ENCODE measurements at places on chromosomes 6 and 20.

GRCh38 chr20:57259938-57260921 lies 6.2 kb downstream of the BMP7 start:
- no peak for DNase-seq

DNA sequence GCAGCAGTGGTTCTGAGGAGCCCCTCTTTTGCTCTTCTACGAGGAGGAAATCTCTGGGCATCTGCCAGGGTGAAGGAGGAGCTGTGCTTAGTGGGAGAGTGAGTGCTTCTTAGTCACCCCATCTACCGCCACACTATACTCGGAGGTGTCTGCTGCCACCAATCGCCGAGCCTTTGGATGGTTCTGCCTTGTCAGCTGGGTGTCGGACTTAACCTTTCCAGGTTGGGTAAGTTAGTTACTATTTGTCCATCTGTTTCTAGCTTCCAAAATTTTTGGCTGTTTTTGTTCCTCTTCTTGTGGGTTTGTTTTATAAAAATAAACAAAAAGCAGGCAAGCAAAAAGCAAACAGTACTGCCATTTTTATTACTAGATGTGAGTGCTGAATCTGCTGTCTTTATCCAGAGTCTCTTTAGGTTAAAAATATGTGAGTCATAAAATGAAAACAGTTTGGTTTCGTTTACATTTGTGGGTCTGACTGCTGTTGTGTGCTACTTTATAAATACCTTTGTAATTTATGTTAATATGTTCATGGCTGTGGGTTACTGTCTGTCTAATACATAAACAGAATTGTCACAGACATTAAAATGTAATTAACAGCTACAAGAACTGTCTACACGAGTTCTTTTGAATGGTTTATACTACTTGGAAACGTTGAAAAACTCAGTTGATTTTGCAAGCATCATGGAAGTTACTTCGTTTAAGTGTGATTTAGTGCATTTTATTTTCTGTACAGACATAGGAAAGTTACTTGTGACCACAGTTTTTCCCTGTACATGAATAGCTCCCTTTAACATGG lies 89.2 kb downstream of the ARID1B start:
- peak; percentile 67 for DNase-seq

DNA sequence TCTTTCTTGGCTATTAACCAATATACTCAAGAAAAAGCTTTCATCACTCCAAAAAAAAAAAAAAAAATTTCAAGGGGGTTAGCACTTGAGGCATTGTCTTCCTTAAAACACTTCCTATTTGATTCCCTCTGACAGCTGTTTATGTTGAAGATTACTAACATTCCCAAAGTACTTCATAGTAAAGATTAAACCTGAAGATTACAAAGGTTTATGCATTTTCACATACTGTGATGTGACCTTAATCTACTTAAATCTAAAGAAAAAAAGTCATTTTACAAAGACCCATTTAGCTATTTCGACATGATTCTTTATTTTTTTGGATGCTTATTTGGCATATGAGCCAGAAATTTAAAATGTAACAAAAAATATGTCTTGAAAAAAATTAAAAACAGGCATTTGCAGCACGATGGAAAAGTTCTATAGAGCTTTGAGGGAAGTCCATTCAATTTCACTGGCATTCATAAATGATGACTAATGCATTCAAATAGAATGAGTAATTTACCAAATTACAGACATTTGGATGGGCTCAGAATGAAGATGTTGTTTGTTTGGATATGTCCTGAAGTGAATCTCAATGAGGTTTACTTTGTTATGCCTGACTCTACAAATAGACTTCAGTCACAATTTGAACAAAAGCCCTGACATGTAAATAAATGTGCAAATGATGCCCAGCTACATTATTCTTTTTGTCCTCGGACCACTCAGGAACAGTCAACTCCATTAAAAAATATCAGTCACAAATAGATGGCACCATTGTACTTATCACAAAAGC lies 674.6 kb upstream of the MARCKS start:
- DNase-seq: no peak

- no peak for DNase-seq
These were observed 439.3 kb downstream of the TFAP2B start for GRCh38 chr6:51257938-51258337.

DNA sequence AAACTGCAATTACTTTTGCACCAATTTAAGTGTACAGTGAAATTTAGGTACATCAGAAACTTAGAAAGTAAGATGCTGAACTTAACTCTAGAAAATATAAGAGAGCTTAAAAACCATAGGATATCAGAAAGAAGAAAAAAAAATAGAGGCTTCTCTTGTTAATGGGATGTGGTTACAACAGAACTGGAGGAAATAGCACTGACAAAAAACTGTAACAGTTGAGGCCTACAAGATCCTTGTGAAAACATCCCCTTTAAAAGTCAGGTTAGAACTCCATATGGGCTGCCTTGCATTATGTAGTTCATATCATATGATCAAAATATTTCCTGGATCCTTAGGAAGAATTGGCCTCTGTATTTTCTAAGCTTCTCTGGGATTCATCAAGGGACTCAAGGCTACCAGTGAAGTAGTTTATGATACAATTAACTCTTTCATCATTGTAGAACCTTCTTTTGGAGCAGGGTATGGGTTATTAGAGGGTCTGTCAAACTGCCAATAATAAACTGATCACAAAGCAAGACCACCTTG lies 24.8 kb downstream of the MTCL3 start:
- DNase-seq: no peak

GRCh38 chr6:105795366-105795765 lies 290.8 kb upstream of the PRDM1 start:
- DNase-seq: no peak

DNA sequence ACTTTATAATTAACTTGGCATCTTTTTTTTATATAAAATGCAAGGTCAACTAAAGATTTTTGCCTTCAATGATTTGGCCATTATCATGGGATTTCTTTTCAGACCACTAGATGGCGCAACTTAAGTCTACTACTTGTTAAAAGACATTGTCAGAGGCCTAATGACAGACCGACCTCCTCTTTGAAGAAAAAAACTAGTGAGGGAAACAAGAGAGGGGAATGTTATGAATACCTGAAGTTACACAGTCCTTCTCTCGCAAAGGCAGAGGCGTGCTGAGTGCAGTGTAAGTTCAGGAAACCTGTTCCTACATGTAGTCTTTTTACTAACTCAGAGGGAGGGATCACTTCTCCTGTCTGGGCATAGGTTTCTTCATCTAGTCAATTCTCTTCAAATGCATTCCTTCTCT lies 9.3 kb downstream of the TRAPPC3L start:
- peak; percentile 72 for DNase-seq

GRCh38 chr6:404685-405423 lies 13.3 kb downstream of the IRF4 start:
- DNase-seq: no peak

- DNase-seq: no peak
These were observed 35.0 kb downstream of the STX11 start for GRCh38 chr6:144185133-144185836.

GRCh38 chr6:85679445-85680123 lies 36.9 kb upstream of the SYNCRIP start:
- no peak for DNase-seq

DNA sequence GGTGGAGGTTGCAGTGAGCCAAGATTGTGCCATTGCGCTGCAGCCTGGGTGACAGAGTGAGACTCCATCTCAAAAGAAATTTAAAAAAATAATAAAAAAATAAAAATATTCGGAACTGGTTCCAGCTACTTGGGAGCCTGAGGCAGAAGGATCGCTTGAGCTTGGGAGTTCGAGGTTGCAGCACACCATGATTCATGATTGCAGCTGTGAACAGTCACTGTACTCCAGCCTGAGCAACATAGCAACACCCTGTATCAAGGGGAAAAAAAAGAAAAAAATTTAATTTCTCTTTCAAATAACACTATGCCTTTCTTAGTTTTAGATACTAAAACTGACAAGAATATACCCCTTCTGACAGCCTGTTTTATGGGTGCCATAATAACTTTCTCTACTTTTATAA lies 10.5 kb downstream of the KDM1B start:
- no peak for DNase-seq

GRCh38 chr6:97399208-97399607 lies 116.2 kb upstream of the MMS22L start:
- no peak for DNase-seq

DNA sequence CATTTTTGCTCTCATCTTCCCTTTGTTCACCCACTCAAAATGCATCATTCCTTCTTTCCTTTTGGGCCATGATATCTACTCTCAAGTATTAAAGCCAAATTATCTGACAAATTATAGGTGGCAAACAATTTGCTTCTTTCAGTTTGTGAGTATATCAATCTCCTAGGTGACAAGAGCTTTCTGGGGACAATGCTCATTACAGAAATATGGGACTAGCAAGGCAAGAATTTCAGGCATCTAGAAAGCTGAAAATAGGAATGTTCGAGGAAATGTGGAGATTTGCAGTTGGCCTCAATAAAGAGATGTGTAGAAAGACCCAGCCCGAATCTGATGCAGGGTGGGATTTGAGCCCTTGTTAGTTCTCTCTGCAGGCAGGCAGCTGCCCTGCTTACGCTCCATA lies 71.8 kb downstream of the ALDH8A1 start:
- DNase-seq: no peak
